ENCODE measurements at places on chromosomes 5 and 9.

GRCh38 chr5:115263078-115263380 lies 352 bp upstream of the PGGT1B start:
- no peak for DNase-seq

GRCh38 chr5:58933891-58934628 lies 351.2 kb downstream of the RAB3C start:
- DNase-seq, result no peak

- no peak for DNase-seq
Measured at GRCh38 chr5:88892669-88893068, 9.7 kb upstream of the MEF2C start.

- DNase-seq, result no peak
Measured at GRCh38 chr5:176630681-176631222, 277 bp downstream of the EIF4E1B start.

- no peak for DNase-seq
Measured at GRCh38 chr5:53481159-53481886, 894 bp downstream of the FST start.

GRCh38 chr5:73740274-73740790 lies 114.3 kb downstream of the ARHGEF28 start:
- no peak for DNase-seq

GRCh38 chr9:109935406-109936087 lies 155.5 kb downstream of the PALM2AKAP2 start:
- no peak for DNase-seq

DNA sequence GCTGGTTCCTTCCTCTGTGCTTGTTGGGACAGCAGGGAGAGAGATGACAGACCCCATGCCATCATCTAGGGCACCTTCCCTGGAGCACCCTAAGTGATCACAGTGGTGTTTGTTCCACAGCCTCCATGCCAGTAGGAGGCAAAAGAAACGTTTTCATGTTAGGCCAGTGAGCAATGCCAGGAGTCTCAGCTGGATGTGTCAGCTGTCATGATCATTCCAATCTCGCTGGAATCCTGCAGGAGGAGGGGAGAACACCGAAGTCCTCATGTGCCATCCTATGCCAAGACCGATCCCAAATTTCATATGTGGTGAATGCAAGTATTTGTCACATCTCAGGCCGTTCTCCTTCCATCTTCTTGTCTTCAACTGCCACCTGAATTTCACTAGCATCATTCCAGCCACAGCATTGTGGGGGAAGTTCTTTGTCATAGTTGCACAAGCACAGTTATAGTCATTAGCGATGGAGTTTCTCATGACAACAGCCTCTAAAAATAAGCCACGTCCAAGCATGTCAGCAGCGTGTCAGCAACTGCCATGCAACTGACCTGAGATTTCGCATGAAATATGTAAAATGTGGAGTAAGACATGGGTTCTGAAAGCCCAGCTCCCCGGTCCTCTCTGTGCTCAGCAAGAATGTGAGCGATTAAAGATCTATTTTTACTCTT lies 97.2 kb upstream of the DNAH5 start:
- DNase-seq, result no peak

- DNase-seq, result no peak
Measured at GRCh38 chr5:6745706-6746222, 32.5 kb downstream of the TENT4A start.

- DNase-seq, result no peak
Measured at GRCh38 chr5:139147483-139148087, 50.6 kb downstream of the SIL1 start.

GRCh38 chr5:172599204-172599567 lies 41.9 kb upstream of the NEURL1B start:
- no peak for DNase-seq

GRCh38 chr5:97525780-97526179 lies 342.7 kb upstream of the RIOK2 start:
- no peak for DNase-seq

DNA sequence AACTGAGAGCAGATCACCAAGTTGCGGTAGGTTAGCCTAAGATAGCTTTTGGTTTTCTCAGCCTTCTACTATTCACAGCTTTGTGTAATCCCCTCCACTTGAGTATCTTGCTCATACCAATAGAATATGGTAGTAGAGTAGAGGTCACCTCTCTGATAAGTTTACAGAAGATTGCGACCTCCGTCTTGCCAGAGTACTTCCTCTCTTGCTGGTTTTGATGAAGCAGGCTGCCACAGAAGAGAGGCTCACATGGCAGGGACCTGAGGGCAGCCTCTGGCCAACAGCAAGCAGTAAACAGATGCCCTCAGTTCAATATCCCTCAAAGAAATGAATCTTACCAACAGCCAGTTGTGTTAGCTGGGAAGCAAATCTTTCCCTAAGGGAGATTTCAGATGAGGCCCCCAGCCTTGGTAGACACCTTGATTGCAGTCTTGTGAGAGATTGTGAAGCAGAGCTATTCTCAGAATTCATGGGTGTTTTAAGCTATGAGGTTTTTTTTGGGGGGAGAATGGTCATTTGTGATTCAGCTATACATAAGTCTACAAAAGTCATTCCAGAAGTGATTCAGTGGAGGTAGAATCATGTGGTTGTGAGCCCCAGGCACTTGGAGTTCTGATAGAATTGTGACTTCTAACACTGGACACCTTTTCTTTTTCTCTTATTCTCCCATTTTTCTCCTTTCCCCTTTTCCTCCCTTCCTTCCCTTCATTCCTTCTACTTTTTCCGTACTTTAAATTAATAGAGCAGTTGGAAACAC lies 22.7 kb upstream of the CDKN2B start:
- DNase-seq, result no peak

GRCh38 chr5:172648013-172648381 lies 6.9 kb downstream of the NEURL1B start:
- DNase-seq, result no peak

- no peak for DNase-seq
Measured at GRCh38 chr9:19200229-19200628, 30.3 kb upstream of the DENND4C start.

- no peak for DNase-seq
Measured at GRCh38 chr9:79662537-79662956, 90.8 kb downstream of the TLE4 start.

- DNase-seq, result no peak
Measured at GRCh38 chr5:73373814-73374510, 74.6 kb downstream of the FOXD1 start.

GRCh38 chr5:180400416-180400815 lies 47.3 kb upstream of the GFPT2 start:
- no peak for DNase-seq

- no peak for DNase-seq
Measured at GRCh38 chr5:1765141-1765879, 34.3 kb downstream of the MRPL36 start.

GRCh38 chr9:16627967-16628366 lies 242.5 kb downstream of the BNC2 start:
- DNase-seq, result no peak

- no peak for DNase-seq
Measured at GRCh38 chr9:91360551-91361290, 997 bp downstream of the AUH start.

GRCh38 chr9:87102126-87102525 lies 154.8 kb upstream of the GAS1 start:
- no peak for DNase-seq

DNA sequence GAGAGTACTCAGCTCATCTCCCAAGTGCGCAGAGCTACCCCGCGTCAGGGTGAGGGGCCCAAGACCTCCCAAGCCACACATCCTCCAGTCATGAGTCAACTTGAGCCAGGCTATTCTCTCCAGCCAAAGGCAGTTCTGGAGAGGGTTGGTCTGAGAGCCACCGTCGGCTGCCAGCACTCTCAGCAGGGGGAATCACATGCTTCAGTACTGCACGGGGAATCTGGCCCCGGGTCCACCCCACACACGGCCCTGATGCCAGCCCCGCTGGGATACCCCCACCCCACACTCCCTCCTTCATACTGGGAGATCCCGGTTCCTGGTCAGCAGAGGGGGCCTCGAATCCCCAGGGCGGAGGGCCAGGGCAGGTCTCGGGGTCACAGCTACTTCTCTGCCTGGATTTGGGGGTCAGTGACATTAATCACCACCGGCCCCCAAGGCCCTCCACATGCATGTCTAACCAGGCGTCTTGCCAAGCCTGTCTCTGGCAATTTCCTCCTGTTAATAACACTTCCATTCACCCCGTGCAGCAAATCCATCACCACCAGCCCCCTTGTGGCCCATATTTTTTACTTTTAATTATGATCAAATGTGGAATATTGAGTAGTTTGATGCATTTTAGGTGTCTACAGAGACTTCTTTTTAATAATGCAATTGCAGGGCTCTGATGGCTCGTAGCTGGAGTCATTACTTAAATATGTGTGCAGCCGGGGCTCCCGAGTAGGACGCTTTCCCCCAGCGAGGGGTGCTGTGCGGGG lies 102.9 kb upstream of the PPP1R26 start:
- no peak for DNase-seq

- no peak for DNase-seq
Measured at GRCh38 chr5:151141535-151141934, 16.0 kb downstream of the ANXA6 start.

DNA sequence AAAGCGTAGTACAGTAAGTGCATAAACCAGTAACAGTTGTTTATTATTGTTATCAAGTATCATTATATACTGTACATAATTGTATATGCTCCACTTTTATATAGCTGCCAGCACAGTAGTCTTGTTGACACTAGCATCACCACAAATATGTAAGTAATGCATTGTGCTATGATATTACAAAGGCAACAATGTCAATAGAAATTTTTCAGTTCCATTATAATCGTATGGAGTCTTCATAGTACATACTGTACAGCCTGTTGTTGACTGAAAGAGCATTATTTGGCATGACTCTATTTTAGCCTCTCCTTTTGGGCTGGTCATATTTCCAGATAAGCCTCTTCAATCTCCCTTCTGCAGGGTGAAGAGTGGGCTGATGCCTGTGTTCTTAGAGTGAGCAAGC lies 40.4 kb downstream of the CFAP95 start:
- DNase-seq, result no peak

DNA sequence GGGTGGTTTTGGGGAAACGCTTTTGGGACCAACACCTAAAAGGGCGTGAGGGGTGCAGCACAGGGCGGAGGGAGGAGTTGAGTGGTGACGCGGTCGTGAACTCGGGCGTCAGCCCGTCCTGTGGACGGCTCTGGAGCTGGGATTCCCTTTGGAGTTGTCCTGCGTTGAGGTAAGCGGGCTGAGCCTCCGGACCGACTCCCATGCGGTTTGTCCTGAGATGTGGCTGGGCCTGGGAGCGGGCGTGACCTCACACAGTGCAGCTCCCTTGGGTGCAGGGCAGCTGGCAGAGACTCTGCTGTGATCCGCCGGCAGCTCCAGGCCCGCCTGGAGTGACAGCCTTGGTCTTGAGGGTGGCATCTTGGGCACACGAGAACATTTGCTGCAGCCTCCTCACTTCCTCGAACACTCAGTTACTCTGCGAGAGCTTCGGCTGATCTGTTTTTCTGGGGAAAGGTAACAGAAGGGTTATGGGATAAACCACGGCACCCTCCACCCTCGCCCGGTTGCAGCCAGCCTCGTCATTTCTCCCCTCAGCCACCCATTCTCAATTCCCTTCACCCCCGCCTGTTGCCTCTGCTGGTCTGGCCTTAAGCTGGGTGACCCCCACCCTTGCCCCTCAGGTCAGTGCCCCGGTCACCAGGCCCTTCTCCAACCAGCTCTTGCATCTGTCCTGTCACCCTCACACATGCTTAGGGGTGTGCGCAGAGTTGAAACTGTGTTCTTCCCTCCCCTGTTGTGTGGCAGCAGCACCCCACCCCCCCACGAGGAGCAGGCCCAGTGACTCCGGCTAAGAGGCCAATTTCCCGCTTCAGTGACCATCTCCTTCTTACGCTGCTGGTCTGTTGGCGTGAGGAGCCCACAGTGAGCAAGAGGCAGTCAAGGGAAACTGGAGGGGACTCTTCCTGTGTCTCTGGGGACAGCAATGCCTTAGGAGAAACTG lies 94.2 kb upstream of the COL5A1 start:
- no peak for DNase-seq

DNA sequence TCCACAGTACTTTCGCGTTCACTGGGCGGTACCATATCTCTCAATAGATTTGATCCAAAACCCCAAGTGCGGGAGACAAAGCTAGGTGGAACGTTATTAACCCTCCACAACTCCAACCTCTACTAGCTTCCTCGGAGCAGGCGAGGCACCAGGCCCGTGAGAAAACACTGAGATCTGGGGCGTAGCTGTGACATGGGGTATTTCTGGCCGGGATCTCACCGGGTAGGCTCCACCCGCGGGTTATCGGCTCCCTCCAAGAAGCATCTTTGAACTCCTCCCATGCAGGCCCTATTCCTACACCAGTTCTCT lies 350 bp upstream of the SLC25A46 start:
- no peak for DNase-seq

- DNase-seq, result no peak
Measured at GRCh38 chr5:176816043-176816745, 5.8 kb downstream of the UNC5A start.

DNA sequence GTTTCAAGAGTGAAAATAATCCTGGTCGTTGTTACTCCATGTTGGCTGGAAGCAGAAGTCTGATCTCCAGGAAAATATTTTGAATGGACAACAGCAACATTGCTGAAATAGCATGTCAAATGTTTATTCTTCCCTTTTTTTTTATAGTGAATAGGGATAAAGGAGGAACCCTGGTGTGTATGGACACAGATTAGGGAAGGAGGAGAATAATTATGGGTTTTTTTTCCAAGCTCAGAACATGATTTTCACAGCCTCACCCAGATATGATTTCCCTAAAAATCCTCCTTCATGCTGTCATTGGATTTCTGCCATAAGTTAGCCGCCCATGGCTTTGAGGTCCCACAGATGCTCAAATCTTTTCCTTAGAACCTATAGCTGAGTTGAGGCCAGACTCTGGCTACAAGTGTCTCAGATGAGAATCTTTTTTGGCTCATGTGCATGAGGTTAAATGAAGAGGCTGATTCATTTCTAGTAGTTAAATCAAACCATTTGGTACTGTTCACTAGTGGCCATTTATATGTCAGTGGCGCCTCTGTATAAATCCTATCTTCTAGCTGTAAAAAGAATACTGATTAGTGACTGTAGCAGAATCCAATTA lies 65.5 kb upstream of the LIFR start:
- no peak for DNase-seq

DNA sequence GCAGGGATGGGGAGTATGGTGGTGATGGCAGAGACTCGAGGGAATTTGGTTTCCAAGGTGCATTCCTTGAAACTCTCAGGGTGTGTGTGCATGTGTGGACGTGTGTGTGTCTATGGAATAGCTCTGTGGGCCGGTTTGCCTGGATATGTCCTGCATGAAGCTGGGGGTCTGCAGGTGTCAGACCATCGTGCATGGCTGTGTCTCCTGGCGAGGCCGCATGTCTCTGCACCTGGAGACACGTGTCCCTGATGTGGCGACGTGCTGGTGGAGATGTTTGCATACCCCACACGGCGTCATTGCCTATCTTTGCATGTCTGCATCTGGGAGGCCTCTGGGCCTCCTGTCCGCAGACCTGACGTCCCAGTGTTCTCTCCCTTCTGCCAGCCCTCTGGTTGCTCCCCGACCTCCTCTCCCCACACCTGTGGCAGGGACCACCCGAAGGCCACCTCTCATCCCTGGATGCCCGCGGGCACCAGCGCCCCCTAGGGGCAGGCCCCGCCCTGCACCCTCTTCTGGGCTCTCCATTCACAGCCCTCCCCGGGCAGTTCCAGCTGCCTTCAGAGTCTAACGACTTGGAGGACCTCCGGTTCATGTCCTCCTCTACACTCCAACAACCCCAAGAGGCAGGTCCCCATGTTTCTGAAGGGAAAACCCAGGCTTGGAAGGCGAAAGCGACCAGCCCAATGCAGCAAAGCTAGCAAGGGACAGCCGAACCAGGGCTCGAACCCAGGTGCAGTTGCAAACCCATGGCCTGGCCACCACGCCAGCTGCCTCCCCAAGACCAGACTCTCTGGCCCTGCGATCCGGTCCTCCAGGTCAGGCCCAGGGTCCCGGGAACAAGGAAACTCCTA lies 88.6 kb downstream of the LMX1B start:
- no peak for DNase-seq
